ENCODE measurements at places on chromosomes 3 and 15.
A peak's percentile ranks its signal among the peaks of the same experiment; 100 is the strongest.

DNA sequence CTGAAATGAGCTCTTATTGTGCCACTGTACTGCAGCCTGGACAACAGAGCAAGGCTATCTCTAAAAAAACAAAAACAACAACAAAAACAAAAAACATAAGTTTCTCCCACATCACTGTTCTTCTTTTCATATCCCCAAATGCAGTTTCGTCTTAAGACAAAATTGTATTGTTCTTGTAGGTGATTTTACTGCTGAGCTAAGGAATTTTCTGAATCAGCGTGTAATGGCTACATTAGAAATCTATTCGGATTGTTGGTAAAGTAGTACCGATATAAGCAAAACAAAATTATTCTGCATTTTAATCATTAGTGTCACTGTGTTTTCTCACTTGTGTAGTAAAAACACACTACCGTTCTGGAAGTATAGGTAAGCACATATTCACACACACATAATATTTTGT, 512.5 kb downstream of the ROBO1 start:
- DNase-seq: no peak

GRCh38 chr15:70340494-70340870, 242.8 kb upstream of the TLE3 start:
- no peak for DNase-seq

DNA sequence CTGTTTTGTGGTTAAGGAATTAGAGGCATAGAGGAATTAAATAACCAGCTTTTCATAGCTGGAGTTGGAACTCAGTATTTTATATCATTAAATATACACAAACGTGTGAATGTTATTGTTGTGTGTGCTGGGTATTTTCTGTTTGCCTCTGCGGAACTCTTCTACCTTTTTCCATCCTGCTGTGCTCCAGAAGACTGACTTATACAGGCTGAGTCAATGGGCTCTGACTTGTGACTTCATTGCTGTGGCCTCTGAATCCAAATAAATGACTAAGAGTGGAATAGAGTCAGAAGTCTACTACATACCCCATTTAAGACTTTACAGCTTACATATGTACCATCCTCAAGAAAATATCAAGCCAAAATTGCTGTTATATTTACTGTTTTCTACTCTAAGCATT, 17.6 kb downstream of the ARIH1 start:
- peak; percentile 51 for DNase-seq

DNA sequence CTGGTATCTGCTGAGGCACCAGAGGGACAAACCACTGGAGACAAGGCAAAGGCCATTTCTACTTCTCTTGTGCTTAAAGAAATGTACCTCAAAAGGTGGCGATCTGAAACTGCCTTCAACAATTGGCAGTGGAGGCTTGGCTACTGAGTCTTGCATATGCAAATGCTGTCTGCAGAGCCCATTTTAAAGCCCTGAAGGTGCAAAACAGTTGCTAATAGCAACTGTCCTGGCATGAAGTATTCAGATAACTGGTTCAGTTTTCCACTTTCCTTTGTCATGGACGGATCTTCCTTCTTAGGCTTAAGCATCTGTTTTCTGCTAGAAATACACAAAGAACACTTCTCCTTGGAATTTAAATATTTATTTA, 71.4 kb upstream of the PSMD6 start:
- DNase-seq: no peak

- DNase-seq: no peak
Measured at GRCh38 chr15:51667478-51667877, 13.8 kb upstream of the SCG3 start.

DNA sequence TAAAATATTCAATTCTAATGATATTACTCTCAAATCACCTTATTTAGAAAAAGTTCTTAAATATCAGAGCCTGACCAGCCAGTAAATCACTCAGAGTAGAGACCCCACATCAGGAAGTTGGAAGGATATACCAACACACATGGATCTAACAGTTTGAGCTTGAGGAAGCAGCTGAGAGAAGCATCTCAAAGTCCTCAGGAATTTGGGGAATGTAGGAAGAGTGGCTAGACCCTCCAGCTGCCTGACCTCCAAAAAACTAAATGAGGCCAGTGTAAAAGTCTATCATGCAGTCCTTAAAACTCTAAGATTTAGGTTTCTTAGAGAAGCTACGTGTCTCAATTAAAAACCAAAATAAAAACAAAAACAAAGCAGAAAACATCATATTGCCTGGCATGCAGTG, 55.4 kb downstream of the SETD2 start:
- DNase-seq: peak; percentile 16

GRCh38 chr3:8503871-8504610, 2.4 kb downstream of the LMCD1 start:
- DNase-seq: no peak

GRCh38 chr15:50973605-50974004, 65.1 kb downstream of the AP4E1 start:
- no peak for DNase-seq

- DNase-seq: no peak
Measured at GRCh38 chr15:100537331-100537730, 8.6 kb upstream of the CERS3 start.

DNA sequence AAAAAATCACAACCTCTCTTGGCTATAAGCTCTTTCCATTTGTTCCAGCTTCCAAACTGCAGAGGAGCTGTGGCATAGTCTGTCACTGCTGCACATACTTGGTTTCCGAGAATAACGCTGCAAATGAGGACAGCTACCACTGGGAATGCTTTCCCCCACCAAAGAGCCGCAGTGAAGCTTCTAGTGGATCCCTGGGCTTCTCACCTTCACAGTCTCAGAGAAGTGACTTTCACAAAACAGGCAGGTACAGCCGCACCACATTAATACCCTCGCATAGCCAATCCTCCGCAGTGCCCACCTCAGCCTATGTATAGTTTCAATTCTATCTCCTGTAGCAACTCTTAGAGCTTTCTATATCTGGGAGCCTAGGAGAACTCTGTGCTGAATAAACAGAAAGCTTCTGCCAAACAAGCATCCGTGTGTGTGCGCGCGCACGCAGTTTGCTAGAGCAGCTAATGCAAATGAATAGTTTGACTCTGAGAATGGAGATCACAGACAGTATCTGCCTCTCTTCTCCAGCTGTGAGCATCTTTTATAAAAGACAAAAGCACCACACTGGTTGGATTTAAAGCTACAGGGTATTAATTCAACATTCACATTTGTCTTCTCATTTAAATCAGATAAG, 81.9 kb upstream of the PLXND1 start:
- peak; percentile 71 for DNase-seq
